ENCODE measurements at places on chromosomes 16 and 17. TPM values are rescaled to one million over a fixed set of nuclear protein-coding genes. Genes with fewer than 3 reads are reported as not detected.
A peak's percentile ranks its signal among the peaks of the same experiment; 100 is the strongest.

The SCIMP gene
- total RNA-seq, result 0.67 TPM

GRCh38 chr16:48188449-48189102 is 32.8 kb upstream of the ABCC12 start:
- no peak overlapping the region for H3K27ac ChIP-seq
- no peaks in the 10 kb centered on the region for H3K27me3 ChIP-seq
- no peaks in the 10 kb centered on the region for H3K36me3 ChIP-seq
- peaks cover 3% of the 10 kb centered on the region for H3K4me1 ChIP-seq

GRCh38 chr16:1916640-1916990 is 1.6 kb downstream of the HS3ST6 start:
- DNase-seq, result no peak
- H3K27ac ChIP-seq, result no peak overlapping the region
- H3K36me3 ChIP-seq, result no peaks in the 10 kb centered on the region
- no peak overlapping the region for H3K4me3 ChIP-seq

GRCh38 chr16:82991966-82992675 is 365.4 kb downstream of the CDH13 start:
- H3K27me3 ChIP-seq, result no peaks in the 10 kb centered on the region
- H3K27ac ChIP-seq, result no peak overlapping the region
- peaks cover 38% of the 10 kb centered on the region for H3K4me1 ChIP-seq

DNA sequence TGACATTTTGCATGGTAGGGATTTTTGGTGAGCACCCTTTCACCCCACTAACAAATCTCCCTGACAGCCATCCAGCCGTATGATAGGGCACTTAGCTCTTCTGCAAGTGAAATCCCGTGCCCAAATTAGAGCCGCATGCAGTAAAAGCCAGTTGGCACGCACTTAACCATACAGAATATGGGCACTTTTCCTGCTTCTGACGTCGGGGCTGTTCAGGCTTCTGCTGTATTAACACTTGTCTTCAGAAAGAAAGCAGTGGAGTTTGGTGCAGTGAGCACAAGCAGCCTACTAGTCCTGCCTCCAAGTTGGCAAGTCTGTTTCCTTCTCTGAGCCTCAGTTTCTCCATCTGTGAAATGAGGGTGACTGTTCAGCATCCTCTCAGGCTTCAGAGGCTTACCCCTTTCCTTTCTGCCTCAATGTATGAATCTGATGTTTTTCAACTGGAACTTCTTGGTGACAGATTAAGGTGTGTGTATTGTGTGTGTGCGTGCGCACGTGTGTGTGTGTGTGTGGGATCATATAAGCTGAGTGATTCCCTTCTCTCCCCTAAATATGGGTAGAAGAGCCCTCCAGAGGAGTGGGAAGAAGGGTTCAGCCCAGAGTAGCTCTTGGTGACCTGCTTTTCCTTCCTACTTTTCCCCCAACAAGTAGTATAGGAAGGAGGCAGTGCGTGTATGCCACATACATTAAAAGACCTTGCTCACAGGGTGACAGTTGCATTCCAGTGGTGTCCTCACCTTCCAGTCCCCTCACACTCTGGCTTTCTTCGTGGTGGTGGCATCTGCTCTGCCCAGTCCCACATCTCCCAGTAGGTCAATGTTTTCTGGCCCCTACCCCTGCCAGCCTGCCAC is 19.0 kb downstream of the IGF2BP1 start:
- H3K27ac ChIP-seq, result no peak overlapping the region
- H3K4me1 ChIP-seq, result no peaks in the 10 kb centered on the region
- no peak overlapping the region for H3K4me3 ChIP-seq
- no peaks in the 10 kb centered on the region for H3K27me3 ChIP-seq
- H3K36me3 ChIP-seq, result no peaks in the 10 kb centered on the region
- DNase-seq, result no peak

GRCh38 chr17:82914375-82914774 is 74.6 kb upstream of the ZNF750 start:
- no peaks in the 10 kb centered on the region for H3K4me1 ChIP-seq
- no peaks in the 10 kb centered on the region for H3K27me3 ChIP-seq
- H3K36me3 ChIP-seq, result no peaks in the 10 kb centered on the region
- DNase-seq, result peak; percentile 49
- no peak overlapping the region for H3K27ac ChIP-seq

- no peaks in the 10 kb centered on the region for H3K27me3 ChIP-seq
- no peak overlapping the region for H3K4me3 ChIP-seq
- H3K36me3 ChIP-seq, result no peaks in the 10 kb centered on the region
- no peak overlapping the region for H3K27ac ChIP-seq
- no peak for DNase-seq
These were observed 114.7 kb downstream of the IRX3 start for GRCh38 chr16:54171626-54172537.

GRCh38 chr17:42016411-42016831 is 818 bp downstream of the DNAJC7 start:
- H3K4me3 ChIP-seq, result peak overlapping the region; percentile 82
- DNase-seq, result peak; percentile 68
- H3K27me3 ChIP-seq, result no peaks in the 10 kb centered on the region

- H3K36me3 ChIP-seq, result peaks cover 4% of the 10 kb centered on the region
- DNase-seq, result no peak
- H3K4me1 ChIP-seq, result no peaks in the 10 kb centered on the region
- no peak overlapping the region for H3K4me3 ChIP-seq
These were observed 40.1 kb downstream of the NT5M start for GRCh38 chr17:17343160-17343735.

- H3K36me3 ChIP-seq, result no peaks in the 10 kb centered on the region
- no peak overlapping the region for H3K4me3 ChIP-seq
- no peak for DNase-seq
- H3K4me1 ChIP-seq, result peaks cover 36% of the 10 kb centered on the region
- no peak overlapping the region for H3K27ac ChIP-seq
These were observed 15.0 kb downstream of the OR1A1 start for GRCh38 chr17:3222505-3222904.

DNA sequence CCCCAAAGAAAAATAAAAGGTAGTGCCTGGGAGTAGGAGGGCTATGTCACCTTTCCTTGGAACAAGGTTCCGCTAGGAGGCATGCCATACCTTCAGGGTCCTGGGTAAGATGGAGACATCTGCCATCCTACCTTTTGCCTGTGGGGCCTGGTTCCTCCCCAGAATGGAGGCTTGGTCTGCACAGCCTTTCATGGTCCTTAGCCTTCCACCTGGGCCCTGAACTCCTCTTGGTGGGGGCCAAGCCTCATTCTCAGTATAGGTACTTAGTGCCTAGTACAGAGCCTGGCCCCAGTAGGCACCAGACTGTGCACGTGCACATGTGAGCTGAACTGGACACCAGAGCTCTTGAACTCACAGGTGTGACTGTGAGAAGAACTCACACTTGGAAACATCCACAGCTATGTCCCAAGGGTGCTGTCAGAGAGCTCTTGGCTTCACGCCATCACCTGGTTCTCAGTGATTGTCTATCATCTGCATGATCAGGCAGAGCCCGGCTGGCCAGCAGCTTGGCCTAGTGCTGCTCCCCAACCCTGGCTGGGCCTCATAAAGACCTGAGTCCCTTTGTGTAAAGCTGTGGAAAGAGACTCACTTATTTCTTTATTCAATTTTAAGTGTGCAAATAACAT is 143.2 kb downstream of the SOCS1 start:
- H3K27me3 ChIP-seq, result no peaks in the 10 kb centered on the region
- no peaks in the 10 kb centered on the region for H3K36me3 ChIP-seq
- H3K27ac ChIP-seq, result no peak overlapping the region
- DNase-seq, result peak; percentile 55

- no peak overlapping the region for H3K4me3 ChIP-seq
- peaks cover 14% of the 10 kb centered on the region for H3K36me3 ChIP-seq
- H3K27me3 ChIP-seq, result no peaks in the 10 kb centered on the region
- DNase-seq, result no peak
- no peak overlapping the region for H3K27ac ChIP-seq
These were observed 559.2 kb downstream of the KCNJ18 start for GRCh38 chr17:22251498-22251897.

DNA sequence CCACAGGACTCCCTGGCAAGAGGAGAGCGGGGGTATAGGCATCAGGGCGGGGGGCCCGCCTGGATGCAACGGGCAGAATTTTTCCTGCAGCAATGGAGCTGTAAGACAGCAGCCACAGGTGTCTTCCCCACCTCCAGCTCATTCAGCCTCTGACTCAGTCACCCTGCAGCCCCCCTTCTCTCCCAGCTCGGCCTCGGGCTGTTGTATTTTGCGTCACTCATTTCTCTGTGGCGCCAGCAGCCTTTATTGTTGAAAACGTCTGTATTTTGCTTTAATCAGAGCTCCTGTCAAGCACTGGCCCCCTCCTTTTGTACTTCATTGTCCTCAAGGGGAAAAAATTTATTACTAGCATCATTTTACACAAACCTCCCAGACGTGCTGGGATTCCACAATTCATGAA is 117.7 kb downstream of the WSCD1 start:
- H3K27ac ChIP-seq, result no peak overlapping the region
- no peaks in the 10 kb centered on the region for H3K27me3 ChIP-seq

Measured in Karpas-422 (cell line).